ENCODE measurements at places on chromosomes 12 and 14.

GRCh38 chr14:86961106-86961716, 1031.8 kb downstream of the GALC start:
- DNase-seq, result no peak

DNA sequence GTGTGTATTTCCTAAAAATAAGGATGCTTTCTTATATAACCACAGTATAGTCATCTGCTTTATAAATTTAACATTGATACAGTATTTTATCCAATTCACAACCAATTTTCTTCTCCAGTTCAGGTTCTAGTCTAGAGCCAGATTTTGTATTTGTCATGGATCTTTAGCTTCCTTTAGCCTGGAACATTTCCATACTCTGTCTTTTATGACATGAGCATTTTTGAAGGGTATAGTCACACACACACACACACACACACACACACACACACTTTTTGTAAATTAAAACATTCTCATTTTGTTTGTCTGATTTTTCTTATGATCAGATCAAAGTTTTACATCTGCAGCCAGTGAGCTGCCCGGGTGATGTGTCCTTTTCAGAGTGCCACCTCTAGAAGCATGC, 25.4 kb downstream of the CGRRF1 start:
- no peak for DNase-seq

DNA sequence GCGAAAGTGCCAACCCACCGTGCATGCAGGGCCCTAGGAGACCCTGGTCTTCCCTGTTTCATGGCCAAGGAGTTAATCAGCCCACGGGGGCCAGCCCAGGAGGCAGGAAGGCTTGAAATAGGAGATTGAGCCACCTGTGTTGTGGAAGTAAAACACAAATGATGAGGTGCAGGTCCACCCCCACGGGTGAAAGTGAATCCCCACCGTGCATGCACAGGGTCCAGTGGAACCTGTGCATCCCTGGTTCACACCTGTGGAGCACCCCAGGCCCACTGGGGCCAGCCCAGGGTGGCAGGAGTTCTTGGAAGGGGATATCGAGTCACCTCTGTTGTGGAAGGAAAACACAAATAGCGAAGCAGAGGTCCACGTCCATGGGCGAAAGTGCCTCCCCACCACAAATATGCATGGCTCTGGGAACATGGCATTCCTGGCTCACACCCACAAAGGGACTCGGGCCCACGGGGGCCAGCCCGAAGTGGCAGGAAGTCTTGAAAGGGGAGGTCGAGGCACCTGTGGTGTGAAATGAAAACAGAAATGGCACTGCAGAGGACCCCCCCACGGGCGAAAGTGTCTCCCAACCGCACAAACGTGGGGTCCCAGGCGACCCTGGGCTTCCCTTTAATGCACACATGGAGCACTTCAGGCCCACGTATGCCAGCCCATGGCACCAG, 381.5 kb downstream of the ALG10 start:
- no peak for DNase-seq

GRCh38 chr12:19577281-19577530, 137.9 kb downstream of the AEBP2 start:
- no peak for DNase-seq

GRCh38 chr14:75120541-75121291, 6.1 kb downstream of the NEK9 start:
- no peak for DNase-seq

- no peak for DNase-seq
These were observed 5.9 kb downstream of the CLSTN3 start for GRCh38 chr12:7136071-7136470.

- DNase-seq, result no peak
These were observed 8.5 kb upstream of the OR4Q2 start for GRCh38 chr14:19993438-19993837.

DNA sequence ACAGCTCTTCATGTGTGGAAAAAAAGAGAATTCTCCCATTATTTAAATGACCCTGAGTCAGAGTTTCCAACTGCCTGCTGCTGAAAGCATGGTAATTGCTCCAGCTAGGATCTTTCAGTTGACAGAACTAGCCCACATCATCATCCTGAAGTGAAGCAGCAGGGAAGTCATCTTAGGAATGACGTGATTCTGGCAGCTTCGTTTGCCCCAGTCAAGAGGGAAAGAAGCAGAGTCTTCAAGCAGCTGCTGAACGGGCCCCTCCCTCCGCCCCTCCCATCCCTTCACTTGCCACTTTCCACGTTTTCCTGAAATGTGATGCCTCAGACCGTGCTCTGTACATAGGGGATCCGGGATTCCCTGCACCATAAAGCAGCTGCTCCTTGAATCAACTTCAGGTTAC, 455.0 kb upstream of the TMEM132C start:
- no peak for DNase-seq

GRCh38 chr12:49404956-49405355, 37.7 kb downstream of the SPATS2 start:
- no peak for DNase-seq

DNA sequence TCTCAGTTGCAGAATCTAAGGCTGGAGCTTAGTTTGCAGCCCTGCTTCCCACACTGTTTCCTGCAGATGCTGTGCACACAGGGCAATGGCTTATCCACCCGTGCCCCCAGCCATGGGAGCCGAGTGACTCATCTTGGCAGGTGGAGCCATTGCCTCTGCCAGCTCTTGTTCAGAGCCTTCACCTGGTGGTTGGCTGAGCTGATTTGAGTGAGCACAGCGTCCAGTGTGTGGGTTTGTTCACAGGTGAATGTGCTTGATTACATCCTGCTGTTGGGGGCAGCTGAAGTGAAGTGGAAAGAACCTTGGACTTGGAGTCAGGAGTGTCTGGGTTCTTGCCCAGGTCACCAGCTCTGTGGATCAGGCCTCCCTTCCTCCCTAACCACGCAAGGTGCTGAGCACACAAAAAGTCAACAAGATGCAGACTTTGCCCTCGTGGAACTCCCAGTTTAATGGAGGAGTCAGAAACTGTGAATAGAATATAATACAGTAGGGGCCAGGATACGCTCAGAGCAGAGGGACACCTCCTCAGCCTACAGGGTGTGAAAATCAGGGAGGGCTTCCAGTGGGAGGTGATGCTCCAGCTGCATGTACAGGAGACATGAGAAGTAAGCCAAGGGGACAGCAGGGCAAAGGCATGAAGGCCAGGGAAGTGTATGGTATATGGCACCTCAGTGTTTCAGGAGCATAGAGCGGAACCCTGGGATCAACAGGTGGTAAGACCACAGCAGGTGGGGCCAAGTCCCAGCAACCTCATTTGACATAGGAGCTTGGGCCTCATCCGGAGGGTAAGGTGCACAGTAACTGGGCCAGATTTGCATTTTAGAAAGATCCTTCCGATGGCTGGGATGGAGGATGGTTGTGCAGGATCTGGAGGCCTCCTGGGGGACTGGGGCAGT, 22.8 kb downstream of the JDP2 start:
- DNase-seq, result no peak

- DNase-seq, result no peak
These were observed 762.4 kb downstream of the SLC6A15 start for GRCh38 chr12:84150201-84150600.

DNA sequence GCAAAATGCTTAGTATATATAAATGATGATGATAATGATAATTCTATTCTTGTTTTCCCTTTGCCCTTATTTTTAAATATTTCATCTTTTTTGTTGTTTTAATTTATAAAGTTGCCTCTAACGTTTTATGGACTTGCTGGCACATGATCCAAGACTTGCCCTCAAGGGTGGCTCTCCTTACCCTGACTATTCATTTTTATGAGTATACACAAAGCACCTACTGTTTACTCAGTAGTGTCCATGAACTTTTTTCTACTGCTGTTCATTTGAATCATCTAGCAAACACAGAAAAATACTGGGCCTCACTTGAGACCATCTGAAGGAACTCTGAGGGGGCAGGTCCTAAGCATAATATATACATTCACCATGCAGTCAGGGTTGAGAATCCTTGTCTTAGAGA, 276.2 kb downstream of the AACS start:
- DNase-seq, result no peak

DNA sequence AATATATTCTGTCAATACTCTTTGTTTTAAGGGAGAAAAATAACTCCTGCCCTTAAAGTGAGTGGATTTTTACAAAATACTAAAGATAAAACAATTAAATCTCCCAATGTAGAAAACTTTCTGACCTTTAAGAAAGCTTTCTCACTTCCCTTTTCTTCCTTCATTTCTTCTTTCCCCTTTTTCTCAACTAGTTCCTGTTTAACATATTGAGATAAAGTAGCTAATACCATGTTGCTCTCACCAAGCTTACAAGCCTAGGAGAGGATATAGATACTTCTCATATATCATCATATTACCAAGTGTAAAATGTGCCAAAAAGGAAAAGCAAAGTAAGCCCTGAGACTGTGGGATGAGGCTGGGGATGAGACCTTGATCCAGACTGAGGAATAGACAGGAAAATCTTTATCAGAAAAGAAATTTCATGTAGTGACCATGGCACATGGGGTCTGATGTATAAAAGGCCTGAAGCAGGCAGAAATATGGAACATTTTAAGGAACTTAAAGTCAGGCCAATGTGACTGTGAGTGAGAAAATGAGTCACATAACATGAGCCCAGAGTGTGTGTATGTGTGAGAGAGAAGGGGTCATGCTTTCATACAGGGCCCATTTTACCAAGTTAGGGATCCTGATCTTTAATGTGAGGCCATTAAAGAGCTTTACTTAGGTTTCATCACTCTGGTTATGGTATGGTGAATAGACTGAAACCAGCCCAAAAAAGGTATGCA, 1.6 kb upstream of the RPL10L start:
- no peak for DNase-seq

DNA sequence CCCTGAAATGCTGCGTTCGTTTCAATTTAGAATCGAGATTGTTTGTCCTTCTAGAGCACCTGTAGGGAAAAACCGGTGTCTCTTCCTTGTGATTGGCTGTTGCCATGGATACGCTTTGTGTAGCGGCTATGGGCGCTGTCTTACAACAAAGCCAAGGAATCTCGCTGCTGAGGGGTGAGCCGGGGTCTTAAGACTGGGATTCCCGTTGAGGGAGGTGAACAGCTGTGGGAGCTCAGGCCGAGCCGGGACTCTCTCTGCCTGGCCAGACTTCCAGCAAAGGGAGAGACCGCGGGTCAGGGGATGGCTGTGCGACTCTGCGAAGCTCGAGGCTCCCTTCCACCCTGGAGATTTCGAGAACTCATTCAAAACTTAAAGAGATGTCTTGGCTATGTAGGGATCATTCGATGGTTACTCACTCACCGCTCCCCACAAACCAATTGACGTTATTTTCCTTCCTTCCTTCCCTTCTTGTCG, at the start of the genes LRRIQ1 and TSPAN19:
Gene LRRIQ1, plus strand, starts transcription at position 118 of the 474 bp plus-strand sequence. CDS start 1,826 bp downstream, outside the sequence.
Gene TSPAN19, minus strand, starts transcription at position 44 of the 474 bp plus-strand sequence. CDS start 6,331 bp downstream, outside the sequence.
- DNase-seq, result peak; percentile 92

GRCh38 chr12:34338751-34339150, 316.5 kb downstream of the ALG10 start:
- no peak for DNase-seq

DNA sequence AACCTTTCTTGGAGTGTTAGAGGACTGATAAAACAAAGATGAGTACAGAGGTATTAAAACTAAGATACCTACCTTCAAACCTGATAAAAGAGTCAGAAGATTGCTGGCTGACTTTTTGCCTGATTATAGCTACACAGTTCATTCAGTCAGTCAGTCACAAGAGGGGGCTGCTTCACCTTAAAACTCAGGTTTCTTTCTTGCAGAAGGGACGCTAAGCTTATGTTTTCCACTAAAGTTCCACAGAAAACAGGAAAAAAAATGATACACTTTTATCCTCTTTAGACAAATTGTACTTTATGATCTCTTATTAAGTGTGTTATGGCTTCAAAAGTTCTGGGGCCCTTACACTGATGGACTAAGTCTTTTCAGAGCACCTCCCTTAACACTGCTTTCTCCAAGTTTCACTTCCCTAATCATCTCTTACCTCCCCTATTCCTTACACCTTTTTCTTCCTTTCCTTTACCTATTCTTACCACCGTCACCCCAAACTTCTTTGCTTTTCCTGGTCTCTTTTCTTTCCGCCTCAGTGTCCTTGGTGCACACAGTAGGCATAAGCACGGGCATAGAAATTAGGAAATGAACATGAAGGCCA, 448.7 kb upstream of the OR4E1 start:
- no peak for DNase-seq

- DNase-seq, result no peak
These were observed 181.3 kb downstream of the CACNA1C start for GRCh38 chr12:2234091-2234490.

DNA sequence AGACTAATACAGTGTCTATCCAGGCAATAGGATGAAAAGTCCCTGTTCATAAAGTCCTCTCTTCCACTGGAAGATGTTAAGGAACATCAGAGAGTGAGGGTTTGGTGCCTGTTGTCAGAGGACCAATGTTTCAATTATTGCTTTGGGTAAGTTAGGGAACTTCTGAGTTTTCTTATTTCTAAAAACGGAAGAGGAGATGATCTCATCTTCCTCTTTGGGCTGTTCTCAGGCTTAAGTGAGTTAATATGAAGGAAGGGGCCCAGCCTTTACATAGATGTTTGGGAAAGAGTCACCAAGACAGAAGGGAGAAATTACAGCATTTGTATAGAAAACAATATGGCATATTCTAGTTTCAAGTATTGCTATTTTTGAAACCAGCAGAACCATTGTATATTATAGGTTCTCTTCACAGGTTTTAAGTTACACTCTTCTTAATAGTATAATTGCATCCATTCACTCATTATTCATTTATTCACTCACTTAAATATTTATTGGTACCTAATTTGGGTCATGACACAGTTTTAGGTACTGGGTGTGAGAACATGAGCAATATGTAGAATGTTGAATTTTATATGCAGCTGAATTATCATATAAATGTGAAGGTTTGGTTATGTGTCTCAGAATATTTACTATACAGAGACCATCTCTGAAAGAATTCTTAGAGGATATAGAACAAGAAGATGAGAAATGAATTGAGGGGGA, 68.5 kb upstream of the LRIG3 start:
- no peak for DNase-seq

- no peak for DNase-seq
These were observed 22.5 kb downstream of the RFLNA start for GRCh38 chr12:124317400-124317799.

- no peak for DNase-seq
These were observed 452.6 kb downstream of the ZFP36L1 start for GRCh38 chr14:68340262-68340661.

- DNase-seq, result no peak
These were observed 1.4 kb upstream of the DIO3 start for GRCh38 chr14:101559624-101560533.

DNA sequence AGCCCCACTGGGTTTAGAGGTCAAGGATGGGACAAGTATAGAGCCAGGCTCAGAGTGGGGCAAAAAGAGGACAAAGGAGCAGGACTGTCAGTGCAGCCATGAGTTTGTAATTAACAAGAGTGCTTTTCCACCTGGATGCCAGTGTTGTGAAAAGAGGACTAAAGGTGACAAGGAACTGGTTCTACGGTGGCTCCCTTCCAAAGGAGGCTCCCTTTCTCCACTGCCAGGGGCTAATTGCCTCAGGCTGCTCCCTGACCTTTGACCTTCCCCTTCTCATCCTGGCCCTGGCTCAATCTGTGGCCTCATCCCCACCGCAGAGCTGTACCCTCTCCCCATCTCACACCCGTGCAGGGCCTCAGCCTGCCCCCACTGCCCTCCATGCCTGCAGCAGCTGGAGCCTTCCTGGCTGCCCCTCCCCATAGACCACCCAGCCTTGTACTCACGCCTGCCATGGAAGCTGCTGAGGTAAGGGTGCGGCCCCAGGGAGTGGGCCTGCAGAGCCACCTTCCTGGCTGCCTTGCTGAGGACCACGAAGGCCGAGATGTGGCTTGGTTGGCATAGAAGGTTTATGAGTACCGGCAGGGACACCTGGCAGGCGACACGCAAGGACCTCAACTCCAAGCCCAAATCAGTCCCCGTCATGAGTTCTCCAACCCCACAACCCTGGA, 24.8 kb upstream of the FKBP4 start:
- no peak for DNase-seq
